ENCODE measurements at places on chromosomes 13 and 19.
A peak's percentile ranks its signal among the peaks of the same experiment; 100 is the strongest.

DNA sequence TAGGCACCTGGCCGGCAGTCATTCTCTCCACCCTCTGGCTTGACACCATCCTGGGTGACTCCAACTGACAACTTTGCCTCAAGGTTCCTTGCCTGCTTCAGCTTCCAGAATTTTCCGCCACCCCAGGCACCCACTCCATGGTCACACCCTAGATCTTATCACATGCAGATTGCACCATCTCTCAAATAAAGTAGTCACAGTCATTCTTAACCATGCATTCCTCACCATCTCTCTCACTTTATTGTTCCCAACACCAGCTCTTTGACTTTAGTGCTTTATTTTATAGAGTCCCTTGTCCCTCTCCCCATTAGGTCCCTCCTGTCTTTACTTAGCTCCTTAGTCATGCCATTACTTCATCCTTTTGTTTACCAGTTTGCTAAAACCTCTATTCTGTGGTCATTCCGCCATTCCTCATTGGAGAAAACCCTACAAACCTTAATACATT lies 351.7 kb downstream of the SPRY2 start:
- no peak for DNase-seq

- no peak for DNase-seq
Observed at GRCh38 chr13:49516467-49516866, 20.7 kb downstream of the PHF11 start.

GRCh38 chr13:114228176-114228575 lies 6.5 kb upstream of the CDC16 start:
- DNase-seq: no peak

- DNase-seq: no peak
Observed at GRCh38 chr19:33532859-33533460, 11.4 kb upstream of the PEPD start.

- DNase-seq: no peak
Observed at GRCh38 chr19:55098716-55099556, 18.5 kb downstream of the PPP1R12C start.

DNA sequence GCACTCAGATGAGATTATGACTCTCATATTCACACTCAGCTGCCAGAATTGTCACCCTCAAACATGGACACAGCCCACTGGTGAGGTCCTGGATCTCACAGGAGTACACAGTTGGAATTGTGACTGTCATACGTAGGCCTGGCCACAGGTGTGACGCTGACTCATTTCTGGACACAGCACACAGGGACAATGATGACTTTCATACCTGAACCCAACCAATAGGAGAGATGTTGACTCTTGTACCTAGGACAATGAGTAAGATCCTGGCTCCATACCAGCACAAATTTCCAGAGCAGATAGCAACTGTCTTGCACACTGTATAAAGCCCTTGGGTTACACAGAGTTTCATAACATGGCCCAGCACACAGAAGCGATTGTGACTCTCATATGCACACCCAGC lies 46.4 kb downstream of the ZNF85 start:
- DNase-seq: no peak

DNA sequence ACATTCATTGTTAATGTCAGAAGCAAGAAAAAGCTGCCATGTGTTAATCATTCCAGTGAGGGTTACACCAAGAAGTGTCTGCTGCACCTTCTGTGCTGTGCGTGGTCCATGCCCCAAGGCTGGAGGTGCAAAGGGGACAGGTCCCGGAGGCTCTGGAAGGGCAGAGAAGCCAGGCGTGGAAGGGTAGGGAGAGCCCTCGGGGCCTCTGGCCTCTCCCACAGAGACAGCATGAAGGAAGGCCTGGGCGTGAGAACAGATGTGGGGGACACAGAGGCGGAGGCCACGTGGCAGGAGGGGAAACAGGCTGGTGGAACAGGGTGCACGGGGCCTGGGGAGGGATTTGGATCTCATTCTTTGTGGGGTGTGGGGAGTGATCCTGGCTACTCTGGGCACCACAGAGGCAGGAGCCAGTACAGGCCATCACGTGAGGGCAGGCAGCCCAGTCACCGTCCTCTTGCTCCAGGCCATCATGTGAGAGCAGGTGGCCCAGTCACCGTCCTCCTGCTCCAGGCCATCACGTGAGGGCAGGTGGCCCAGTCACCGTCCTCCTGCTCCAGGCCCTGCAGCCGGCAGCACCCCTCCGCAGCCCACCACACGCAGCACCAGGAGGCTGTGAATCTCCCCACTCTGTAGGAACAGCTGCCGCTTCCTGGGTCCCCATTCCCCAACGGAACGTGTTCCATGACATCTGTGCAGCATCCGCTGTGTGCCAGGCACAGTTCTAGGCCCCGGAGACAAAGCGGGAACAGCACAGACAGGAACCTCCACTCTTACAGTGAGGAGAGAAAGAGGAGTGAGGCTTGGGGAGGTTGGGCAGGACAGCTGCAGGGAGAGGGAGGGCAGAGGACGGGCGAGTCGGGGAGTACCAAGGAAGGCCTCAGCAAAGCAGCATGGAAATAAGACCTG lies 10.2 kb upstream of the F7 start:
- no peak for DNase-seq

DNA sequence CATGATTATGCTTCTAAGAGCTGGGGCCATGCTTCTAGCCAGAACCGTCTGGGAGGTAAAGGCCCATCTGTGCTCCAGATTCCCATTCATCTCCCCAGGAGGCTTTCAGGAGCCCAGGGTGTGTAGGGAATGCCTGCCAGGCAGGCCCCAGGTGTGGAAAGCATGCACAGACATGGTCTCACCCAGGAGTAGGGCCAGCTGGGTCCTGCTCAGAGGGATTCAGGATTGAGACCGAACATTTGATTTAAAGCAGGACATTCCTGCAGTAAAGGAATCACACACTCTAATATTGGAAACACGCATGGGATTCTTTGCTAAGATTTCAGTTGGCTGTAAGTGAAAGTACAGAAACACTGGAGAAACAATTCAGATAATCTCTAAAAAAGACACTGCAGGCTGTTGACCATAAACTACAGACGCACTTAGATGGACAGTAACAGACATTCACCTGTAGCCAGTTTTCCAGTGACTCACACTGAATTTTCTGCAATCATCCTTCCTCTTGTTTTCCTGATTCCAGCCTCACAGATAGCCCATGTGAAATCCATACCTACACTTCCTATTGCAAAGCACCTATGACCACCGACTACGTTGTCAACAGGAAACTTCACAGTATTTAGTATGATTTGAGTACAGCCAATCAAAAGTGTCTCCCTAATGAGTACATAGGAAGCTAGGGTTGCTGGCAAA lies 257.8 kb downstream of the TBC1D4 start:
- no peak for DNase-seq

- DNase-seq: no peak
Observed at GRCh38 chr13:74560325-74560724, 426.1 kb upstream of the KLF12 start.

DNA sequence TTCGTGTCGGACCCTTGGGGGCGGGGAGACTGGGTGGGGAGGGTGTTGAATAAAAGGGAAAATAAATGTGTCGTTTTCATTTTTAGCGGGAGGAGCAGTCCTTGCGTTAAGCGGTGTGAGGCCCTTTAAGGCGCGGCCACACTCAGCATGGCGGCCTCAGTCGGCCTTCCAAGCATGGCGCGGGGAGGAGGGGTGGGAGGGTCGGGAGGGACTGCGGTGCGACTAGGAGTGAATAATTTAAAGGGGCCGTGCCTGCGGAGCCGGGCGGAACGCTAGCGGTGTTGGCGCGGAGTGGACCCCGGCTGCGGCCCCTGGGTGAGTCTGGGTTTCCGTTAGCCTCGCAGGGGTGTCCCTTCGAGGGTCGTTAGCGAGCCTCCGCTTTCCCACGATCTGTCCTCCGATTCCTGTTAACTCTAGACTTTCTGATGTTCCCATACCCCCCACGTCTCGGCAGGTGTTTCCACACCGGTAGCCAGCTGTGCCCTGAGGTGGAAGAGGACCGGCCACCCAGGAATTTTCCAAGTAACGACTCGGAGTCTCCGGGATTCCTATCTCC lies 1.5 kb upstream of the PNPLA6 start:
- DNase-seq: peak; percentile 86

DNA sequence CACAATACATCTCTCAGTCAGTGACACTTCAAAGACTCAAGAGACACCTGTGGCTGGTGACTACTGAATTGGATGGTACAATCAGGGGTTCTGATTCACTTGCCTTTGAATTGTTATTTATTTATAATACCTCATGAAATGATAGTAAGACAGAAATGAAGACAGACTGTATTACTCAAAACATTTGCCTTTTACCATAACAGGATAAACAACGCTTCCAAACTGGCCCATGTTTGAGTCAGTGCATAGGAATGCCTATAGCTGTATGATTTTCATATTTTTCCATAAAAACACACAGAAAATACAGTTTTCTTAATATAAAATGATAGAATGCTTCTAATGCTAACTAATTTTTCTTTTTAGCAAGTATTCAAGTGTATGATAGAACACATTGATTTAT lies 59.5 kb upstream of the FGF14 start:
- peak; percentile 4 for DNase-seq

GRCh38 chr19:16382775-16383543 lies 58.3 kb downstream of the KLF2 start:
- peak; percentile 86 for DNase-seq

DNA sequence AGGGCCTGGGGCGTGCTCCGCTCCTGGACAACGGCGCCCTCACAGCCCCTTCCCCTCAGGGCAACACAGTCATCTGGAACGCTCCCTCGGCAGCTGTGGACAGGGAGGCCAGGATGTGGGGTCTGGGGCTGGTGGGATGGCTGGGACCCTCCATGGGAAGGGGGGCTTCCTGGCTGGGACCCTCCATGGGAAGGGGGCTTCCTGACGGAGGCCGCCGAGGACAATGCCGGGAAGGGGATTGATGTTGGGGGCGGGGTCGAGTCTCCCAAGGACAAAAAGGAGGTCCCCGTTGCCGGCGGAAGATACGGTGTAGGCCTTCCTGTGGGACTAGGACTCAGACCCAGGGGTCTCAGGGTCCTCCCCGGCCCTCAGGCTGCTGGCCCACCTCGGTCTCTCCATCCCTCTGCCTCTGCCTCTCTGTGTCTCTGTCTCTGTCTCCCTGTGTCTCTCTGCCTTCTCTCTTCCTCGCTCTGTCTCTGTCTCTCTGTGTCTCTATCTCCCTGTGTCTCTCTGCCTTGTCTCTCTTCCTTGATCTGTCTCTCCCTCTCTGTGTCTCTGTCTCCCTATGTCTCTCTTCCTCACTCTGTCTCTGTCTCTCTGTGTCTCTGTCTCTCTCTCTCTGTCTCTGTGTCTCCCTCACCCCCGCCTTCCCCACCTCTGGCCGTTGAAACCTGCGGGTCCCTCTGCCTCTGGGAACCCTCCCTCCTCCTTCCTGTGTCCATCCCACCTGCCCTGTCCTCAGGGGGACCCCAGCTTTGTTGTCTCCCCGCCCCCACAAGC lies 2.7 kb upstream of the MADCAM1 start:
- no peak for DNase-seq

DNA sequence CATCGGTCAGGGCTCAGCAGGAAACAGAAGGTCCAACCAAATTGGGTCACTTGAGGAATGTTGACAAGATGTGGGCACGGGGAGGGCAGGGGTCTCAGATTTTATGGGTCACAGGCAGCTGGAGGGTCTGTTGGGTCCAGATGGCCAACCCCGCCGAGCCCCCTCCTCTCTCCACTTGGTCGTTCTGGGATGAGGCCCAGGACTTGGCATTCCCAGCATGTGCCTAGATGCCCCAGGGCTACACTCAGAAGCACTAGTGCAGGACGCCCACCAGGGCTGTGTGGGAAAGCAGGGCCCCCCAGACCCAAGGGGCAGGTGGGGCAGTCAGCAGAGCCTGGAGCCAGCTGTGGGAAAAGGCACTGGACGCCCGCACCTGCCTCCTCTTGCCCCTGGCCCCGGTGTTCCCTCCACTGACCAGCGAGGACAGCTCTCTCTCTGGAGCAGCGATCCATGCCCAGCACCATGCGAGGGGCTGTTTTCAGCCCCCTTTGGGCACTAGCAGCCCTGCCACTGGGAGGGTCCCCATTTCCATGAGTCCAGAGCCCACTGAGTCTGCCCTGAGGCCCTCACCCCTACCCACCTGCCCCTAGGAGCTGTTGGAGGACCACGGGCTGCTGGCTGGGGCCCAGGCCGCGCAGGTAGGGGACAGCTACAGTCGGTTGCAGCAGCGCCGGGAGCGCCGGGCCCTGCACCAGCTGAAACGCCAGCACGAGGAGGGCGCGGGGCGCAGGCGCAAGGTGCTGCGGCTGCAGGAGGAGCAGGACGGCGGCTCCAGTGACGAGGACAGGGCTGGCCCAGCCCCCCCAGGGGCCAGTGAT lies 26.0 kb downstream of the DHX34 start:
- DNase-seq: no peak

DNA sequence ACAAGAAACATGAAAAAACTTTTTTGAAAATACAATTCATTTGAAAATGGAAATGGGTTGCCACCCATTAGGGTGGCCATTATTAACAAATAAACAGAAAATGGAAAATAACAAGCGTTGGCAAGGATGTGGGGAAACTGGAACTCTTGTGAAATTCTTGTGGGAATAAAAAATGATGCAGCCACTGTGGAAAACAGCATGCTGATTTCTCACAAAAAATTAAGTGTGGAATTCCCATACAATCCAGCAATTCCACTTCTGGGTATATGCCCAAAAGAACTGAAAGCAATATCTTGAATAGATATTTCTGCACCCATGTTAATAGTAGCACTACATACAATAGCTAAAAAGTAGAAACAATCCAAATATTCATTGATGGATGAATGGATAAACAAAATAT lies 165.2 kb downstream of the DCLK1 start:
- peak; percentile 74 for DNase-seq
